Foreskin fibroblast (primary cell): ENCODE measurements at places on chromosomes 2 and 18.

GRCh38 chr2:134169788-134170187, 84.1 kb upstream of the MGAT5 start:
- no peak for DNase-seq

GRCh38 chr2:73920577-73921545, 5.8 kb upstream of the DGUOK start:
- peak; percentile 31 for DNase-seq

- no peak for DNase-seq
Measured at GRCh38 chr2:100537918-100538317, 24.9 kb upstream of the PDCL3 start.

GRCh38 chr2:135311268-135311667, 219.8 kb downstream of the ZRANB3 start:
- no peak for DNase-seq

DNA sequence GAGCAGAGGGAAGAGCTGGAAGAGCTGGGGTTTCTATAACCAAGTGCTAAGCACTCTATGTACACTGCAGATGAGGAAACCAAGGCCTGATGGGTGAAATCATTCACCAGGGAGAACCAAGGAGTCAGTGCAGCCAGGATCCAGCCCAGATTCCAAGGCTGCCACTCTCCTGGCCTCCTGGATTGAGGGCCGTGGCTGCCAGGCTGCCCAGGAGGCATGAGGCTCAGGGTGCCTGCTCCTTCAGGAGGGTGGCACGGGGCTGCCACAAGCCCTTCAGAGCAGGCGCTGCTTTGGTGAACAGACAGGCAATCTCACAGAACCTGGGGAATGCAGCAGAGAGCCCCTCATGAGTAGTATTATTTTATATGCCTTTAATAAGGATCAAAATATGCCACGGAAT, 293.7 kb upstream of the HDAC4 start:
- DNase-seq, result no peak

DNA sequence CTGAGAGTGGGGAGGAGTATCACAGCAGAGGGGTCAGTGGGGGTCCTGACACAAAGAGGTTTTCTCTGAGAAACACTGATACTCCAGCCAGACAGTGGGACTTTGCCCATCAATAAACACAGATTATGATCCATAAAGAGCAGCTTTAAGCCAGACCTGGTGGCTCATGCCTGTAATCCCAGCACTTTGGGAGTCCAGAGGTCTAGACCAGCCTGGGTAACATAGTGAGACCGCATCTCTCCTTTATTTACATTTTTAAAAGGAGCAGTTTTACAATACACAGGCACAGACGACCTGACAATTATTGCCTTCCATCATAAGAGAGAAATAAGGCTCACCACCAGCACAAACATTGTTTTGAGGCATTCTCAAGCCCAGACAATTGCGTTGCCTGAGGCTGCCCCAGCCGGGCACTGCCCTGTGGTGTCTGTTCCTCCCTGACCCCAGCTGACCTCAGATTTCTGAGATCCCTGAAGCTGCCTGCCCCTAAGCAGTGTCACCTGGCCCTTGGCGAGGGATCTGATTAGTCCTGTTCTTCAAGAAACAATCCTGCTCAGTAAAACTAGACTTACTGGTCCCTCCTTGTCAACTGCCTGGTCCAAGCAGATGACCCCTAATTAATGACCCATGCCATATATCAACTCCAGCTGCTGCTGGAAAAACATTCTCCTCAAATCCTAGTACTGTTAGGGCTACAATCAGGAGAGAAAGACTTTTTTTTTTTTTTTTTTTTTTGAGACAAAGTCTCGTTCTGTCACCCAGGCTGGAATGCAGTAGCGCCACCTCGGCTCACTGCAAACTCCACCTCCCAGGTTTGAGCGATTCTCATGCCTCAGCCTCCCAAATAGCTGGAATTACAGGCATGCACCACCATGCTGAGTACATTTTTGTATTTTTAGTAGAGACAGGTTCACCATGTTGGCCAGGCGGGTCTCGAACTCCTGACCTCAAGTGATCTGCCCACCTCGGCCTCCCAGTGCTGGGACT, 59.4 kb upstream of the SOS1 start:
- no peak for DNase-seq

GRCh38 chr18:40867459-40867858, 1087.6 kb upstream of the PIK3C3 start:
- peak; percentile 88 for DNase-seq

- DNase-seq, result no peak
Measured at GRCh38 chr2:42327125-42327524, 33.9 kb downstream of the COX7A2L start.

GRCh38 chr2:200943527-200944105, 19.8 kb downstream of the ORC2 start:
- no peak for DNase-seq

DNA sequence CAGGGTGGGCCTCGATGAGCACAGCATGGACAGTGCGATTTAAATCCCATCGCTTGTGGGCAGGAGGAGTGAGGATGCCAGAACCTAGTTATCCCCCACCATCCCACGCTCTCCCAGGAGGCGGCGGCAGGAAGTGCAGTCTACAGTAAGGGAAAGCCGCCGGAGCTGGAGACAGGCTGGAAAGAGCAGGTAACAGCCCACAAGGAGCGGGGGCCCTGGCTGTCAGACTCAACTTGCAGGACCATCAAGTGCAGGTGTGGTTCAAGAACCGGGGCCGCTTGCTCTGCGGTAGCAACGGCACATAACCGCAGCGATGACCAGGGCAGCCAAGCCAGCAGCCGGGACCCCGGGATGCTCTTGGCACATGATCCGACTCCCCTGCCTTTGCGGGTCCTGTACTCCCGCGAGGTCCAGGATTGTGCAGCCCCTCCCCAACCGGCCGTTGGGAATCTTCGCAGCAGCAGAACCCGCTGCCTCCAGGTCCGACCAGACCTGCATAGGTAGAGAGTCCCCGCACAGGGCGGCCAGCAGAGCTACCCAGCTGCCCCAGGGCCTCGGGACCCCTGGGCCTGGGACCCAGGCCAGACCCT, 82.1 kb downstream of the BIN1 start:
- no peak for DNase-seq

GRCh38 chr2:218658671-218659257, 659 bp downstream of the ZNF142 start:
- DNase-seq, result no peak

DNA sequence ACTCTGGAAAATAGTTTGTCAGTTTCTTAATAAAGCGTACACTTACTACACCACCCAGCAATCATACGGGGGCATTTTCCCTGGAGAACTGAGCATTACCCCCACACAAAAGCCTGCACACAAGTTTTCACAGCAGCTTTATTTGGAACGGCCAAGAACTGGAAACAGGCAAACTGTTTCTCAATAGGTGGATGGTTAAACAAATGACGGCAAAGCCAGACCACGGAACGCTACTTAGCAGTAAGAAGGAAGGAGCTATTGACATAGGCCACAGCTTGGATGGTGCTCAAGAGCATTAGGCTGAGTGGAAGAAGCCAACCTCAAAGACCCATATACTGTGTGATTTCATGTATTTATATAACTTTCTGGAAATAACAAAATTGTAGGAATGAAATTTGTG, 9.0 kb downstream of the MALL start:
- DNase-seq, result no peak

DNA sequence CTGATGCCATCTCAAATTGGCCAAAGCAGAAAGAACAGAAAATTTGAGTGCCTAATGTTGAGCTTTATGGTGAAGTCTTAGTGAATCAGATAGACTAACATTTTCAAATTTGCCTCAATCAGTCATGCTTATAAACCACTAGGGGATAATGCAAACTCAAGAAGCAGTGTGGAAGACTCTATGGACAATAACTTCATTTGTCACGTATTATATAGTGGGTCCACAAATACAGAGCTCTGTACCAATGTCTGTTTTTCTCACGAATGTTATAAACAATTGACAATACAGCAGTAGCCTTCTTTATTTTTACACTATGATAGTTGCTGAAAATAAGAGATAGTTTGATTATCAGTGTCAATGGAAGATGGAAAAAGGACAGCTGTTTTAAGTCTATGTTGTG, 190.8 kb upstream of the SLC8A1 start:
- DNase-seq, result no peak

- no peak for DNase-seq
Measured at GRCh38 chr2:30865892-30866681, 58.8 kb upstream of the CAPN13 start.

DNA sequence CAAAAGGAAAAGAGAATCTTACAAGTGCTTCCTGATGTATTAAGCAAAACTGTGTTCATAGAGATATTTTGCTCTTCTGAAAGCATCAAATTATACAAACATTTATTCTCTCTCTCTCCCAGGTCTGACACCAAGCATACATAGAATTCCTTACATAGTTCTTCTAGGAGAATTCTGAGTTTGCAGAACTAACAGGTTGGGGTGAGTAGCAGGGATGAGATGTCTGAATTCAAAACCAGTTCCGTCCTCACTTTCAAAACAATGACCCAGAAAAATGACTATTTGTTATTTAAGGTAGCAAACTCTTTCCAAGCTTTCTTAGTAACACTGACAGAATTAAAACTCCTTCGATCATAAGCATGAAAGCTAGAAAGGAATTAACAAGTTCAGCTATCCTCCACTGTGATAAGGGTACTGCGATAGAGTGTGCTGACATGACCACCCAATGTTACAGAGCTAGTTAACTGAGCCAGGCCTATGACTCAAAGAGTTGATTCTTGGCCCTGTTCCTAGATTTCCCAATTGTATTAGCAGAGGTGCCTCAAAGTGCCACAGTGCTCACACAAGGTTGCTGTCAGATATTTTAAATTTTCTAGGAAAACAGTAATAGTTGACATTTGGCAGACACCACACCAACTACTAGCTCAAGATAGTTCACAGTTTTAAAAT, 85.8 kb upstream of the SETBP1 start:
- DNase-seq, result peak; percentile 86

DNA sequence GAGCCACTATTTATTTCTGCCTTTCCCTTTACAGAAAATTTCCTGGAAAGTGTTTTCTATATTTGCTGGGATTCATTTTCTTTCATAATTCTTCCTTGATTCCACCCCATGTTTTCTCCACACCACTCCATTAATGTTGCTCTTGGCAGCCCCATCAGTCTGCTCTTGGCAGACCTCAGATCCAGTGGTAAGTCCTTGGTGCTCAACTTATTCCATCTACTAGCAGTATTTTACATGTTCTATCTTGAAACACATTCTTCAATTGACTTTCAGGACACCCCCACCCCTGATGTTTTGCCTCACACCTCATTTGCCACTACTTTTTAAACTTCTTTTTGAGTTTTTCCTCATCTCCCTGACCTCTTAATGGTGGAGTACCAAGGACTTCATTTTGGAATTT, 65.0 kb downstream of the HNMT start:
- DNase-seq, result peak; percentile 4

GRCh38 chr18:24397131-24397693, 412 bp downstream of the OSBPL1A start:
- peak; percentile 83 for DNase-seq
